Bronchial epithelial cell (primary cell): ENCODE measurements at places on chromosomes 3 and 15. TPM values are rescaled to one million over a fixed set of nuclear protein-coding genes. Genes with fewer than 3 reads are reported as not detected.
A peak's percentile ranks its signal among the peaks of the same experiment; 100 is the strongest.

The LNP1 gene
- total RNA-seq, result 0.51 and 1.1 TPM in 2 replicates

The EID1 gene
- total RNA-seq, result 80.8 and 233 TPM in 2 replicates

GRCh38 chr15:31485911-31486461 is 159.4 kb downstream of the KLF13 start:
- DNase-seq, result peak; percentile 58

The SIDT1 gene
- 0.53 and 1.3 TPM in 2 replicates for total RNA-seq

DNA sequence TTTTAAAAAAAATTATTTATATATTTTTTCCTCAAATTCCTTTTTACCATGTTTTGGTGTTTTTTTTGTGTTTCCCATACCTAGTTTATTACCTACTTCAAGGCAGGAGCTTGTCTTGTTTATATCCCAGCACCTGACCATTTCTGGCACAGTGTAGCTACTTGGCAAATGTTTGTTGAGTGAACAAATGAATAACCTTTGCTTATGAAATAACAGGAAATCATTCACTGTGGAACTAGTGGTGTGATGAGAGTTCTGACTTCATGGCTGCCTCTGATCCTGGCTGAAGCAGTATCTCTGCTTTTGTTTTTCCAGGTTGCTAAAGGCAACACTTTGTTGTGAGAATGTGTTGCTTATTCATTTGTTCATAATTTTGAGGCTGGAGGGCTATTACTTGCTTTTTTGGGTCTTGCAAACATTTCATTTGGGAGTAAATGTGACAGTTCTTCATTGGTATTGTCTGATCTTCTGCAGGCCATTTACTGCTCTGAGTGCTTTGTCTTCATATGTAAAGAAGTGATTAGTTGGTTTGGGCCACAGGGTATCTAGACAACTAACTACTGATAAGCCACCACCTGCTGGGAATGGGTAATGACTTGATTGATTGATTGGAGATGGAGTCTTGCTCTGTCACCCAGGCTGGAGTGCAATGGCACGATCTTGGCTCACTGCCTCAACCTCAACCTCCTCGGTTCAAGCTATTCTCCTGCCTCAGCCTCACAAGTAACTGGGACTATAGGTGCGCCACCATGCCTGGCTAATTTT is 5.7 kb downstream of the RAD54L2 start:
- DNase-seq, result peak; percentile 3

GRCh38 chr3:69420781-69421520 is 35.1 kb upstream of the FRMD4B start:
- peak; percentile 60 for DNase-seq

- peak; percentile 29 for DNase-seq
Observed at GRCh38 chr3:186239321-186239720, 122.7 kb downstream of the DGKG start.

The CACNA2D2 gene
- not detected in 2 replicates for total RNA-seq

GRCh38 chr15:97972366-97972765 is 11.9 kb downstream of the ARRDC4 start:
- no peak for DNase-seq

The TERC gene
- total RNA-seq, result 118 and 346 TPM in 2 replicates

- no peak for DNase-seq
Observed at GRCh38 chr15:64816452-64816851, 9.0 kb downstream of the PIF1 start.

The ZPLD1 gene
- total RNA-seq, result 2.6 and 3.9 TPM in 2 replicates

The GHSR gene
- total RNA-seq, result not detected in 2 replicates

The NRG4 gene
- total RNA-seq, result 0.13 TPM in 1 of 2 replicates, not detected in the other

GRCh38 chr3:146813496-146813895 is 208.3 kb upstream of the PLSCR5 start:
- no peak for DNase-seq

- DNase-seq, result peak; percentile 40
Observed at GRCh38 chr3:36373084-36373483, 7.2 kb upstream of the STAC start.

GRCh38 chr3:104933972-104934371 is 432.7 kb upstream of the ALCAM start:
- no peak for DNase-seq

The ANKUB1 gene
- 0.26 and 2.1 TPM in 2 replicates for total RNA-seq

The GPR149 gene
- not detected in 2 replicates for total RNA-seq

DNA sequence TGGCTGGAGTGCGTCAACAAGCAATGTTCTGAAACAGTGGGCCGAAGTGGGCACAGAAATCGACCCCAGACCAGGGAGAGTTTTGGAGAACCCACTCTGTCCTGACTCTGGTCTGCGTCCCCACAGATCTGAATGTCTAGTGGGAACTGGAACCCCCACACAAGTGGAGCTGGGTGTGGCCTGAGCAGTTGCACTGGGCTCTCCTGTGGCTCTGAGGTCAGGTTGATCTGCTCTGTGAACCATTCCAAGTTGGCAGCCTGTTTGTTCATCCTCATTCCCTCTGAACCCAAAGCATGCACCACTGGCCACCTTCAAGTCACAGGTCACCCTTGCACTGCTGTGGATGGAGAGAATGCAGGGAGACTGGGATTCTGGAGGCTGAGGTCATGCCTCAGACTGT is 60.5 kb downstream of the STARD5 start:
- DNase-seq, result no peak

GRCh38 chr3:133210656-133211055 is 172.5 kb downstream of the TMEM108 start:
- DNase-seq, result no peak

GRCh38 chr3:72520690-72521308 is 327.4 kb downstream of the SHQ1 start:
- peak; percentile 93 for DNase-seq

DNA sequence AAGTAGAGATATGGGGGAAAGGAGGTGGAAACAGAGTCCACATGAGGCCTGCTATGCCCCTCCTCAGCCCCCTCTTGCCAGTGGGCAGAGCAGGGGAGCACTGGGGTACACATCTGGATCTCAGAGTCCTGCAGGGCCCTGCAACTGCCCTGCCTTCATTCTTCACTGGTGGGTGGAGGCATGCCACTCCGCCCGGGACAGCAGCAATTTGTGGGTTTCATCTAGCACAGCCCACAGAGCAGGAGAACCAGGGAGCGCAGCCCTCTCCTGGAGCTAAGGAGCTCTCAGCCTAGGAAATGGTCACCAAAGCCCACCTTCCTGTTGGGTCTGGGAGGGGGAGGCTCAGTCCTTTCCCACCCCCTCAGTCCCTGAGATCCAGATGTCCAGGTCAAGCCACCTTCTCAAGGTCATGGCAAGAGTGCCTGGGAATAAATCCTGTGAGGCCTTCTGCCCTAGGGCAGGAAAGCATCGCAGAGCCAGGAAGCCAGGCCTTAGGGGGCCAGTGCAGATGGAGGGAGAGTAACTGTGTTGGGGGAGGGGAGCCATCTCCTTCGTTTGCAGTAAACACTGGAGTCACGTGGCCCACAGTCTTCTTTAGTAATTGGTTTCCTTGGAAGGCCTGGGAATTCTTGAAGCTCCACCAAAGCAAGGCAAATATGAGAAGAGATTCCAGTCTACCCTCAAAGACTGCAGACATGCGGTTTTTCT is 31.0 kb downstream of the ANP32A start:
- DNase-seq, result no peak

GRCh38 chr15:69604072-69604411 is 151.4 kb downstream of the RPLP1 start:
- DNase-seq, result peak; percentile 48

GRCh38 chr3:170730071-170730812 is 139.8 kb downstream of the RPL22L1 start:
- DNase-seq, result no peak

GRCh38 chr3:45126730-45127129 is 19.4 kb downstream of the CDCP1 start:
- peak; percentile 80 for DNase-seq
